Uterus (tissue), 4 donors: ENCODE measurements at places on chromosomes 1 and 21. TPM values are rescaled to one million over a fixed set of nuclear protein-coding genes. Genes with fewer than 3 reads are reported as not detected.

The CSDE1 gene
- total RNA-seq, result 1,012 TPM

The ST7L gene
- total RNA-seq, result 21.8 TPM

The XKR8 gene
- total RNA-seq, result 8.2 TPM

The C1QC gene
- 8.2 TPM for total RNA-seq

The TYW3 gene
- total RNA-seq, result 22.9 TPM

The OR2L13 gene
- not detected for total RNA-seq

The GNG12 gene
- total RNA-seq, result 122 TPM

The TMEM59 gene
- total RNA-seq, result 327 TPM

The ACOT11 gene
- total RNA-seq, result 16.2 TPM

DNA sequence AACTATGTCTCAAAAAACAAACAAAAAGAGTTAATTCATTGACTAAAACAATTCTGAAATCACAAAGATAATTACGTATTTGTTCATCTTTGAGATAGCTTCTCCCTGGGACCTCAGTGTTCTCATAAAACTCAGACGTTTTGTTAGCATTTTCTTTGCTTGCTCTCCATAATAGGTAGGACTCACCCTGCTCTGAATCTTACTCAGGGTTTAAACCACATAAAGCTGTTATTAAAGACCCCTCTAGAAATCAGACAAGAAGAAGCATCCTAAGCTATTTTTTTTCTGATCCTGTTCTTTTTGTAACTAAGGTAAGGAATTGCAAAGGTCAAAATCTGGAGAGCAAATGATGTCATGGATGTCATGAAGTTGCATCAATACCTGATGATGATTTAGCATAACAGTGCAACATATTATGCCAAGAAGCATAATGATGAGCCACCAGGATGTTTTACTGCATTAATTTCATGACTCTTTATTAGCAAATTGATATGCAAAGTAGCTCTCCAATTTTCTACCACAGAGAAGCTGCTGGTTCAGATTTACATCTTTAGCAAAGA lies 2.4 kb downstream of the FBXO42 start:
- H3K4me1 ChIP-seq, result peaks cover 7% of the 10 kb centered on the region
- H3K4me3 ChIP-seq, result no peak overlapping the region
- peak overlapping the region; percentile 36 for H3K27ac ChIP-seq
- H3K36me3 ChIP-seq, result no peaks in the 10 kb centered on the region
- DNase-seq, result no peak

GRCh38 chr21:42405064-42406013 lies 1.6 kb downstream of the UBASH3A start:
- no peak overlapping the region for H3K27ac ChIP-seq
- no peak overlapping the region for H3K4me3 ChIP-seq
- no peak for DNase-seq
- no peaks in the 10 kb centered on the region for H3K27me3 ChIP-seq

GRCh38 chr1:47693115-47693514 lies 255.3 kb downstream of the FOXD2 start:
- no peak for DNase-seq
- H3K4me1 ChIP-seq, result no peaks in the 10 kb centered on the region
- no peak overlapping the region for H3K27ac ChIP-seq
- H3K36me3 ChIP-seq, result no peaks in the 10 kb centered on the region

DNA sequence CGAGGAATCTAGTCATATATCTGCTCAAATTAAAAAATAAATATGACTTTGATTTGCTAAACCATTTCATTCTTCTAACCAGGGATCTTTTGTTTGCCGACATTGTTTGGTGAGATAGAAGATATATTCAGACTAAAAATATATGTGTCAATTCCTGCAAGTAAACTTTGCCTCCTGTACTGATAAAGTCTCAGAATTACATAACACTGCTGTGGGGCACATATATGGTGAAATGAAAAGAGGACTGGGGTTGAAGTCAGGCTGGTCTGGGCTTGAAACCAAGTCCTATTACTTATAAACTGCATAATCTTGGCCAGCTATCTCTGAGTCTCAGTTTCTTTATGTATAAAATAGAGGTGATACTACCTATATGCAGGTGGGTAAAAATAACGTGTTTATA lies 9.8 kb downstream of the SCMH1 start:
- DNase-seq, result no peak
- H3K36me3 ChIP-seq, result no peaks in the 10 kb centered on the region
- H3K4me3 ChIP-seq, result no peak overlapping the region
- H3K4me1 ChIP-seq, result no peaks in the 10 kb centered on the region
- H3K27me3 ChIP-seq, result no peaks in the 10 kb centered on the region
- H3K27ac ChIP-seq, result no peak overlapping the region

- no peak for DNase-seq
- no peaks in the 10 kb centered on the region for H3K27me3 ChIP-seq
- no peak overlapping the region for H3K27ac ChIP-seq
- H3K36me3 ChIP-seq, result no peaks in the 10 kb centered on the region
- no peak overlapping the region for H3K4me3 ChIP-seq
Observed at GRCh38 chr1:209318181-209319056, 265.1 kb upstream of the CAMK1G start.

GRCh38 chr1:229229721-229230139 lies 41.2 kb upstream of the RAB4A start:
- no peak overlapping the region for H3K4me3 ChIP-seq
- H3K27ac ChIP-seq, result peak overlapping the region; percentile 42
- peak; percentile 75 for DNase-seq

- H3K4me1 ChIP-seq, result peaks cover 11% of the 10 kb centered on the region
- no peak overlapping the region for H3K4me3 ChIP-seq
- no peaks in the 10 kb centered on the region for H3K36me3 ChIP-seq
- no peak overlapping the region for H3K27ac ChIP-seq
Observed at GRCh38 chr1:246613096-246613758, 47.0 kb downstream of the CNST start.

DNA sequence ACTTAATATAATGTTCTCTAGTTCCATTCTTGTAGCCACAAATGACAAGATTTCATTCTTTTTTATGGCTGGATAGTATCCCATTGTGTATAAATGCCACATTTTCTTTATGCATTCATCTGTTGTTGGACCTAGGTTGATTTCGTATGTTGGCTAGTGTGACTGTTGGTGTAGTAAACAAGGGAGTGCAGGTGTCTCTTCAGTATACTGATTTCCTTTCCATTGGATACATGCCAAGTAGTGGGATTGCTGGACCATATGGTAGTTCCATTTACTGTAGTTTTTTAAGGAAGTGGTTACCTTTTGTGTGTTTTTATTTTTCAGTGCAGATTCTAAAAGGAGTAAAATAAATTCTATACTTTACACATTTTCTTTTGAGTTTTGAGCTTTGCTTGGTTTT lies 5.7 kb downstream of the PARK7 start:
- no peaks in the 10 kb centered on the region for H3K4me1 ChIP-seq
- H3K36me3 ChIP-seq, result no peaks in the 10 kb centered on the region
- no peak overlapping the region for H3K27ac ChIP-seq

GRCh38 chr1:85048296-85049064 lies at the start of gene MCOLN3:
TSS of gene MCOLN3 (minus strand) at chr1:85048500. CDS start at chr1:85045360, 3,140 bp downstream.
- no peak within 1 kb of the TSS for H3K27ac ChIP-seq
- peaks cover 9% of the 10 kb centered on the region for H3K4me1 ChIP-seq
- peaks cover 11% of the 10 kb centered on the region for H3K27me3 ChIP-seq
- DNase-seq, result peak; percentile 57

DNA sequence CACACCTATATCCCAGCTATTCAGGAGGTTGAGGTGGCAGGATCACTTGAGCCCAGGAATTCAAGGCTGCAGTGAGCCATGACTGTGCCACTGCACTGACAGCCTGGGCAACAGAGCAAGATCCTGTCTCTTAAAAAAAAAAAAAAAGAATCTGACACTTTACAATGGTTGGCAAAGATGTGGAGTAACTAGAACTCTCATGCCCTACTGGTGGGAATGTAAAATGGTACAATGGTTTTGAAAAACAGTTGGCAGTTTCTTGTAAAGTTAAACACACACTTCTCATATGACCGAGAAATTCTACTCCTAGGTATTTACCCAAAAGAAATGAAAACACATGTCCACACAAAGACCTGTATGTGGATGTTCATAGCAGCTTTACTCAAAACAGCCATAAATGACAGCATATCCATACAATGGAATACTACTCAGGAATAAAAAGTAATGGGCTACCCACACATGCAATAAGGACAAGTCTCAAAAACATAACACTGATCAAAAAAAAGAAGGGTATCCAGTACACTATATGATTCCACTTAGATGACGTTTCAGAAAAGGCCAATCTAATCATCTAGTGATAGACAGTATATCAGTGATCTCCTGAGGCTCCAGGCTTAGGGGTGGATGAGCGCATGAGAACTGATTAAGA lies 58.1 kb downstream of the HLCS start:
- H3K27me3 ChIP-seq, result no peaks in the 10 kb centered on the region
- H3K36me3 ChIP-seq, result no peaks in the 10 kb centered on the region
- DNase-seq, result no peak
- no peak overlapping the region for H3K4me3 ChIP-seq
- no peak overlapping the region for H3K27ac ChIP-seq
- H3K4me1 ChIP-seq, result no peaks in the 10 kb centered on the region

GRCh38 chr1:60510162-60510561 lies 436.6 kb upstream of the C1orf87 start:
- H3K27me3 ChIP-seq, result no peaks in the 10 kb centered on the region
- H3K27ac ChIP-seq, result no peak overlapping the region
- H3K4me3 ChIP-seq, result no peak overlapping the region
- H3K36me3 ChIP-seq, result no peaks in the 10 kb centered on the region

DNA sequence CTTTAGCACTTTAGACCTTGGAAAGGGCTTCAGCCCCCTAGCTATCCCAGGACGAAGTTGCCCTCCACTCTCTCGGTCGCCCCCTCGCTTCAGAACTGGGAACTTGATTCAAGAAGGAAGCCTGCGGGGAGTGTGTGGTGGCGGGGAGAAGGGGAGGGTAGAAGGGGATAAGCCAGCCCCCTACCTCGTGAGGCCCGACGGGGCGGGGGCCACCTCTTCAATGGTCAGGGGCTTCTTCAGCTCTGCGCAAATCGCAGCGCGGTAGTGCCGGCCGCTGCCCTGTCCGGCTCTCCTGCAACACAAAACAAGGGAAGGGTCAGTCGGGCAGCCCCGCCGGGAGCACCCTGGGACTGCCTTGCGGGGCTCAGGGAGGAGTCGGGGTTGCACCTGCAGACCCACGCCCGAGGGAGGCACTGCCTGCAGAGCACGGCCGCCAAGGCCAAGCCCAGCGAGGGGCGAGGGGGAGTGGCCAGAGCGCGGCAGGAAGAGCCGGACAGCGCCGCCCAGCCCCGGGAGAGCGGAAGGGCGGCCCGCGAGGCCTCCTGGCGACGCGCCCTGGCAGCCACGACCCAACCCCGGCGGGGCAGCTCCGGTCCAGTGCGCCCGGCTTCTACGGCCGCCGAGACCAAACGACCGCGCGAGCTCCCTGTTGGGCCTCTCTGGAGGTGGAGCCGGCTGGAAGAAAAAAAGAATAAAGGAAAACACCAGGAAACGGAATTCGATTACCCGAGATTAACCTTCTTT lies 56.2 kb upstream of the RASAL2 start:
- H3K4me3 ChIP-seq, result peak overlapping the region; percentile 72
- no peaks in the 10 kb centered on the region for H3K27me3 ChIP-seq

DNA sequence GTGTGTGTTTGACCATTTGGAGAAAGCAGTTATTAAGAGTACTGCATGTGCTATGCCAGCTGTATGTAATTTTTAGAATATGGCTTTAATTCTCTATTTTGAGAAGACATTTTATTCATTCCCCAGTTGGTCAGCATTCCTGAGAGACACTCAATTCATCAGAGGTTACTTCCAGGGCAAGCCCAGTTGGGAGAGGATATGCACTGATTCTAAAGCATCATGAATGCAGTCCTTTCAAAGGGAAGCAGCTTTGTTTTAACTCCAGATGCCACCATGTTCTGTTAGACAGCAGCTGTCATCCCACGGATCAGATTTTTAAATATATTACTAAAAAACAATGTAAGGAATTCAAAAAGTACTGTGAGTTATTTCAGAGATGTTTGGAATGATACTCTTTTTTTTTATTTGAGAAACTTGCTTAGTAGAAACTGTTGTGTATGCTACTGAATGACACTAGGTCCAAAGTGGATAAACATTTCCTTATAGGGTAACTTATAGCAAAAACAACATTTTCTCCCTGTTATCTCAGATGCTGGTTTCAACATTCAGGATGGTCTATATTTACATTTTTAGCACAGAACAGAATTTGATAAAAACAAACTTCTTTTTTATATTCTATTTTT lies 149.5 kb upstream of the B3GALT2 start:
- no peaks in the 10 kb centered on the region for H3K27me3 ChIP-seq
- no peaks in the 10 kb centered on the region for H3K36me3 ChIP-seq
- no peak overlapping the region for H3K27ac ChIP-seq
- no peak overlapping the region for H3K4me3 ChIP-seq
- H3K4me1 ChIP-seq, result no peaks in the 10 kb centered on the region

DNA sequence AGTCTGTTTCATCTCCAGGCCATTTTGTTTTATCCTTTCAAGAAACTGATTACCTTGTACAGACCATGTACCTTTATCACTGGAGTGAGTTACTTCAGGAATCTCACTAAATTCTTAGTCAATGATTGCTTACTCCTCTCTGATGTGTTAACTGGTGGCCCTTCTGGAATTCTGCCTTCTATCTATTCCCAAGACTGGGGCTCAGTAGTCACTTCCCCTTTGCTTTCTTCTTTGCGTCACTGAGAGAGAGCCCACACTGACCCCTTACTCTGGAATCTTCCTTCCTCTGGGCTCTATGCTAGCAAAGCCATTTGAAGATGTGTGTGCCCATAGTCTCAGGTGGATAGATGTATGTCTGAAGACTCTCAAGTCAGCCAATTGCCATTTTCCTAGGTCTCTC lies 34.6 kb downstream of the XCL2 start:
- no peaks in the 10 kb centered on the region for H3K4me1 ChIP-seq
- H3K4me3 ChIP-seq, result no peak overlapping the region
- no peak overlapping the region for H3K27ac ChIP-seq
- H3K27me3 ChIP-seq, result no peaks in the 10 kb centered on the region
- no peak for DNase-seq
- no peaks in the 10 kb centered on the region for H3K36me3 ChIP-seq

GRCh38 chr1:103492003-103492625 lies 33.4 kb upstream of the RNPC3 start:
- H3K27me3 ChIP-seq, result no peaks in the 10 kb centered on the region
- H3K36me3 ChIP-seq, result no peaks in the 10 kb centered on the region
- no peaks in the 10 kb centered on the region for H3K4me1 ChIP-seq
- DNase-seq, result no peak
- no peak overlapping the region for H3K27ac ChIP-seq

- DNase-seq, result no peak
- peaks cover 20% of the 10 kb centered on the region for H3K27me3 ChIP-seq
- H3K36me3 ChIP-seq, result no peaks in the 10 kb centered on the region
- no peak overlapping the region for H3K4me3 ChIP-seq
- H3K27ac ChIP-seq, result no peak overlapping the region
Observed at GRCh38 chr1:37042506-37042905, 8.2 kb upstream of the GRIK3 start.

GRCh38 chr1:42873670-42874069 lies 27.3 kb downstream of the ZNF691 start:
- H3K4me1 ChIP-seq, result no peaks in the 10 kb centered on the region
- H3K36me3 ChIP-seq, result no peaks in the 10 kb centered on the region
- no peak overlapping the region for H3K4me3 ChIP-seq
- DNase-seq, result no peak

- H3K27ac ChIP-seq, result peak within 1 kb of the TSS; percentile 26
- no peaks in the 10 kb centered on the region for H3K27me3 ChIP-seq
- DNase-seq, result peak; percentile 38
- no peaks in the 10 kb centered on the region for H3K4me1 ChIP-seq
- peak within 1 kb of the TSS; percentile 30 for H3K4me3 ChIP-seq
- no peaks in the 10 kb centered on the region for H3K36me3 ChIP-seq
Observed at GRCh38 chr1:28591708-28592320, at the start of gene RAB42. TSS of gene RAB42 (plus strand) at chr1:28592265. CDS start at chr1:28592512, 247 bp downstream.
